ENCODE measurements at places on chromosomes 16 and 17.

GRCh38 chr17:40866838-40867237, at the start of gene KRT12:
TSS of gene KRT12 (minus strand) at chr17:40867223. CDS start at chr17:40867186, 37 bp downstream.
- DNase-seq = no peak

DNA sequence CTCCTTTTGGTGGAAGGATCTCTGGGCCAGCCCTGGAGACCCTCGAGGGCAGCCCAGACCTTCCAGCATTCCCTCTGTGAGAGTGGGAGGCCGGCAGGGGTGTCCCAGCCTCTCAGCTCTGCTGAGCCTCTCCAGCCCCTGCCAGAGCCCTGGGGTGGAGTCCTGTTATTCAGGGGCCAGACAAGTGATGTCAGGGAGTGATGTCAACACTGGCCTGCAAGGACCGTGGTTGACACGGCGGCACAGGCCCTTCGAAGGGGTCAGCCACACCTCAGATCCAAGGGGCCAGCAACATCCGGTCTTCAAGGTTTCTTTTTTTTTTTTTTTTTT, 231.2 kb downstream of the KATNIP start:
- DNase-seq = no peak

DNA sequence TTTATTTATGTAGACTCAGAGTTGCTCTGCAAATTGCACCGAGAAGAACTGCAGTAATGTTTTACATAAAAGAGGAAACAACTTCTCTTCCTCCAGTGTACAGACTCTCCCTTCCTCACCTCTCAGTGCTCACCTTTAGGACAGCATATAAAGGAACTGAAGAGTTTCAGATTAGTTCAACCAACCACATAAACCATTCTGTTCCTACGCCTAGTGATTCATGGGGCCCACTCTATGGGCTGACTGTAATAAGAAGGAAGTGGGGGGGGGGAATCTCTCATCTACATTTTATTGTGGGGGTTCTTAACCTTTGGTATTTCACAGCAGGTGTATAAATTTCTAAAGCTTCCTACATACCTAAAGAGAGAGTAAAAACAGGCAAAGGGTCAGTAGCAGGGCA, 18.3 kb downstream of the ZSWIM7 start:
- DNase-seq = no peak

GRCh38 chr16:5011637-5012036, 22.1 kb downstream of the NAGPA start:
- no peak for DNase-seq

GRCh38 chr16:14586637-14587305, 43.3 kb downstream of the PARN start:
- DNase-seq = no peak
